ENCODE measurements at places on chromosomes 4 and X. TPM values are rescaled to one million over a fixed set of nuclear protein-coding genes. Genes with fewer than 3 reads are reported as not detected.

MAP7D2 gene
- under 0.01 TPM for total RNA-seq

DNA sequence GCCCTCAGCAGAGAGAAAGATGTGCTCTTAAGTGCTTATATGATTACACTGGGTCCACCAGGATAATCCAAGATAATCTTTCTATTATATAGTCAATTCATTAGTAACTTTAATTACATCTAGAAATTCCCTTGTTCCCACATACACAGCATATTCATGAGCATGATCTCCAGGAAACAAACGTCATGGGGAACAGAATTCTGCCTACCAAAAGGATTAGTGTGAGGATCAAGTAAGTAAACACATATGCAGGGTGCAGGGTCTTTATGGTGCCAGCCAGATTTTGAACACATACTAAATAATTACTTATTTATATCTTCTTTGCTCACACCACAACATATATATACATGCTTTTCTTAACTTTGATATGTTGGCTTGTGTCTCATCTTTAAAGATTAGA lies 169.1 kb downstream of the KCTD8 start:
- H3K4me1 ChIP-seq: no peaks in the 10 kb centered on the region
- no peak overlapping the region for H3K27ac ChIP-seq
- H3K4me3 ChIP-seq: no peak overlapping the region
- no peak for DNase-seq
- H3K27me3 ChIP-seq: no peaks in the 10 kb centered on the region

DNA sequence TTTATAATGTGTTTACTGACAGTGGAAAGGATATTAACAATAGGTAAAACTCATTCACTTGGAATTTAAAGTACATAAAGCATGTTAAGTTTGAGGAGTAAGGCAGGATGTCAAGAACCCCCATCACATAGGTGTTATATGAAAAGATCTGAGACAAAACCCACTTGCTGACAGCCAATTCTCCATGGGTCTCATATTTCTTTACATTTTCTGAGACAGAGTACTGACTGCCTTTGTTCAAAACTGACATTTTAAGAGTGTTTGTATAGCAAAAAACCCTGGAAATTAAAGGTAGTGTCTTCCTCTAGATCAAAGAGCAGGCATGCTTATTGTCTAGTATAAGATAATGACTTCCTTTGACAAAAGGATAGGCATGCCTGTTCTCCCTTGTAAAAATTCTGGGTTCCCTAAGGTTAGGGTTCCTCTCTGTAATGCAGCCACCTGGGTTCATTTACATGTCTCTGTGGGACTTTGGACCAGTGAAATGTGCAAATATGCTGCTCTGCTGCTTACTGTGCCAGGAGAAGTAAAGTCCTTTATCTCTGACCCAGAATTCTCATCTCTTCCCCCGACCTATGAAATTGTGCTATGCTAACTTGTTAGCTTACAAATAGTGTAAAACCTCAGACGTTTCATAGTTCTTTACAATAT lies 123.6 kb downstream of the PCDH18 start:
- H3K36me3 ChIP-seq: no peaks in the 10 kb centered on the region
- H3K27me3 ChIP-seq: no peaks in the 10 kb centered on the region
- H3K4me1 ChIP-seq: no peaks in the 10 kb centered on the region
- H3K4me3 ChIP-seq: no peak overlapping the region
- DNase-seq: no peak

- H3K4me3 ChIP-seq: no peak overlapping the region
- DNase-seq: no peak
- no peaks in the 10 kb centered on the region for H3K36me3 ChIP-seq
- no peak overlapping the region for H3K27ac ChIP-seq
- H3K4me1 ChIP-seq: no peaks in the 10 kb centered on the region
These were observed 356.0 kb upstream of the RASGEF1B start for GRCh38 chr4:81827577-81828202.

DNA sequence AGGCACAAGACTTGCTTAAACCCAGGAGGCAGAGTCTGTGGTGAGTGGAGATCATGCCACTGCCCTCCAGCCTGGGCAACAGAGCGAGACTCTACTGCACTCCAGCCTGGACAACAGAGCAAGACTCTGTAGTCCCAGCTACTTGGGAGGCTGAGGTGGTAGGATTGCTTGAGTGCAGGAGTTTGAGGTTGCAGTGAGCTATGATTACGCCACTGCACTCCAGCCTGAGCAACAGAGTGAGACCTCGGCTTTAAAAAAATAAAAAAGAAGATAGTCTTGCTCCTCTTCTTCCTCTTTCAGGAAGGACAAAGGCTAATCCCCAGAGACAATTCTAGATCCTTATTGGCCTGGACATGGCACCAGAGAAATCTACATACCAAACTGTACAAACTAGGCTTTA lies 5.7 kb upstream of the PPEF2 start:
- H3K4me1 ChIP-seq: no peaks in the 10 kb centered on the region
- no peaks in the 10 kb centered on the region for H3K27me3 ChIP-seq
- no peak for DNase-seq
- no peak overlapping the region for H3K27ac ChIP-seq
- H3K36me3 ChIP-seq: no peaks in the 10 kb centered on the region
- no peak overlapping the region for H3K4me3 ChIP-seq

GRCh38 chrX:9730752-9731151 lies 34.9 kb downstream of the GPR143 start:
- H3K4me3 ChIP-seq: no peak overlapping the region
- no peak overlapping the region for H3K27ac ChIP-seq
- H3K27me3 ChIP-seq: no peaks in the 10 kb centered on the region
- no peaks in the 10 kb centered on the region for H3K36me3 ChIP-seq
- DNase-seq: no peak

GRCh38 chrX:13864264-13864663 lies 47.4 kb upstream of the GPM6B start:
- peak; percentile 30 for DNase-seq
- no peaks in the 10 kb centered on the region for H3K36me3 ChIP-seq
- H3K4me1 ChIP-seq: no peaks in the 10 kb centered on the region
- no peak overlapping the region for H3K27ac ChIP-seq

ATP6AP2 gene
- 76.2 TPM for total RNA-seq
